NCI-H774 (cell line): ENCODE measurements at places on chromosomes 7 and 10.

GRCh38 chr10:131544495-131544894 is 233.0 kb upstream of the TCERG1L start:
- DNase-seq = no peak

DNA sequence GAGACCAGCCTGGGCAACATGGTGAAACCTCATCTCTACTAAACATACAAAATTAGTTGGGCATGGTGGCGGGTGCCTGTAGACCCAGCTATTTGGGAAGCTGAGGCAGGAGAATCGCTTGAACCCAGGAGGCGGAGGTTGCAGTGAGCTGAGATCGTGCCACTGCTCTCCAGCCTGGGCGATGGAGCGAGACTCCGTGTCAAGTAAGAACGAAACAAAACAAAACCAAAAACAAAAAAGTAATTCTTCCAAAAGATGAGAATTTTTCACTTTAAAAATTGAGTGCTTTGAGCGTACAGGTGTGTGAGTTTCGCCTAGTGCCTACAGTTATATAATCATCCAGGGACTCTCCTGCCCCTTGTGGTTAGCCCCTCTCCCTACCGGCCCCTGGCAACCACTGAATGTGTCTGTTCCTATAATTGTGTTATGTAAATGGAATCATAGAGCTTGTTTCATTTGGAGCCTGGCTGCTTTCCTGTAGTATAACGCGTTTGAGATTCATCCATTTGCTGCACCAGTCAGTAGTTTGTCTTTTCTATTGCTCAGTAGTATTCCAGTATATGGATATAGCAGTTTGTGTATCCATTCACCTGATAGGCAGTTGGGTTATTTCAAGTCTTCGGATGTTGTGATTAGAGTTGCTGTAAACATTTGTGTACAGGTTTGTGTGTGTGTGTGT is 80.0 kb downstream of the RBM33 start:
- no peak for DNase-seq

DNA sequence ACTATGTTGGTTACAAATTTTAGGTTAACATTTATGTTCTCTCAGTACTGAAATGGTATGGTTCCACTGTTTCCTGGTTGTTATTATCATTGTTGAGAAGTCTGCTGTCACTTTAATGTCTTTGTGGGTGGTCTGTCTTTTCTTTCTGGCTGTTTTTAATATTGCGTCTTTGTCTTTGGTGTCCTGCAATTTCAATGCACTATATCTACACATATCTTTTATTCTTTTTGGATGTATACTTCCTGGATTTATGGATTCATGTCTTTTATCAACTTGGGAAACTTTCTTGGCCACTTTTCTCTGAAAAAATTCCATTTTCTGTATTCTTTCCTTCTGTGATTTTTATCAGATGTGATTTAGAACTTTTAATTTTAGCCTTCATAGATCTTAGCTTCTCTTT is 250.2 kb downstream of the BUB3 start:
- no peak for DNase-seq

- no peak for DNase-seq
Measured at GRCh38 chr7:5406957-5407945, 16.4 kb downstream of the TNRC18 start.

- no peak for DNase-seq
Measured at GRCh38 chr7:151854720-151855071, 22.2 kb downstream of the PRKAG2 start.

DNA sequence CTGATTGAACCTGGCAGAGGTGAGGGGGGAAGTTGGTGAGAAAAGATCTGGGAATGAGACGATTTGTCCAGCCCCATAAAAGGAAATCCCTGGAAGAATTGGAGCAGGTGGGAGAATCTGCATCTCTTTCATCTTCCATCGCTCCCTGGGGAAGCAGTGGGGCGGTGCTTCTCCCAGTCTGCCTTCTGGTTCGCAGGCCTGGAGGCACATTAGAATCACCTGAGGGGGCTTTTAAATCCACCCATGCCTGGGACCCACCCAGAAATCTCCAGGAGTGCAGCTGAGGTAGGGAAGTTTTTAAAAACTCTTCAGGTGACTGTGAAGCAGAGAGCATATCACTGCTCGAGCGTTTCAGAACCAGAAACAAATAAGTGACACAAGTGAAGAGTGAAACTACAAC is 26.7 kb upstream of the SYPL1 start:
- no peak for DNase-seq

GRCh38 chr7:44048031-44048795 is 3.7 kb downstream of the DBNL start:
- DNase-seq = no peak
